ENCODE measurements at places on chromosomes 3 and 15.

DNA sequence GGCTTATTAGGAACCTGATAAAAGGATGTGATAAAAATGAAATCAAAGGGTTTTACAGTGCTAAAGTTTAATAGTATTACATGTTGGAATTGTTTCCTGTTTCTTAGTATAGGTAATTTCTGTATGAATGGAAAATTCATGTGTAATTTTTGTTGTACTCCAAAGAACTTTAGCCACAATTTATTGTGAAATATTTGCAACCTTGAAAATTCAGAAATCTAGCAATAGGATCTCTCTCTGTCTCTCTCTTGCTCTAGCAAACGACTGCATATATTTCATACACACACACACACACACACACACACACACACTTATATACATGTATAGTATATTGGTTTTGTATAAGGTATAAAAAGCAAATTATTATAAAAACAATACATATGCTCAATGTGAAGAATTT lies 59.6 kb downstream of the PIAS1 start:
- DNase-seq: no peak

- DNase-seq: no peak
Measured at GRCh38 chr3:36494461-36495109, 114.3 kb downstream of the STAC start.

DNA sequence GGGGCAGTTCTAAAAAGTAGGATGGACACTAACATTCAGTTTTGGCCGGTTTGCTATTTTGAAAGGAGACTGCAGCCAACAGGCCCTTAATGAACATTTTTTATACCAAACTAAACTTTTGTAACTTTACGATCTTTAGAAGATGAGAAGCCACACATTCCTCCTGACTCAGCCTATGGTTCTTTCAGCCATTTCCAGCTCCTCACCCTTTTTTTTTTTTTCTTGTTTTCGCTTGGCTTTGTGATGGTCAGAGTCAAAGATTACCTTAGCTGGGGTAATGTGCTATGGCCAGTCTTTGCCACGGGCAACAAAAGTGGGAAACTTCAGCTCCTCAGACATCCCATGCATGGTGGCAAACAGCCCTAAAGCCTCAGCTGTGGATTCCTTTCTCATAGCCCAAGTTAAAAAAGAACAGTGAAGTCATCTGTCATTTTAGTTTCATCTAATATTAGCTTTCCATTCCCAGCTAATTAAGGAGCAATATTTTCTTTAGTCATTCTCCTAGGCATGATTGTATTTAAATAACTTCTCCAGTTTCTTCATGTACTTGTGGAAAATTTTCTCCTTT lies 368.7 kb downstream of the MFSD1 start:
- no peak for DNase-seq

DNA sequence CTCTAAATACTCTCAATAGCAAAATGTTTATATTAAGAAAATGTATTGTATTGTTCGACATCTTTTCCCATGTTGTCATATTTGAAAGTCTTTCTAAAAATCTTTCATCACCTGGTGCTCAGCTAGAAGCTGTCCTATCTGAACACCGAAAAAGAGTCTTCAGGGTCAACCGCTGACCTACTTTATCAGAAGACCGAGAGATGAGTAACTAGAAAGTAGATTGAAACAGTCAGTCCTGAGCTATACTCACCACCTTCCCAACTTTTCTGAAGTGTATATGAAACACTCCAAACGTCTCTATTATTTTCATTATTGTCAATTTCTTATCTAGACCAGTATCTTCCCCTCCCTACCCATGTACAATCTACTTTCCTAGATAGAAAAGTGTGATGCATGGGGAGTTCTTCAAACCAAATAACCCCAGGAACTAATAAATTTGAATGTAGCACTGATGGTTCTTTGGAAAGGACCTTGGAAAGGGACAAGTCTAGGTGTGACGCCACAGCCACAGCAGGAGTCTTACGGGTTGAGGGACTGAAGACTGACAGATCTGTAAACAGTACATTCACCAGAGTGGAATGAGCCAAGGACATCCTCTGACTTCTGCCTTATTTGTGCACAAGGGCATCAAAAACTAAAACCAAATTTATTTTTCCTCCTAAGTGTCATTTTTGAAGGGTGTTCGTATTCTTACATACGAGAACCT lies 58.6 kb downstream of the TMOD3 start:
- no peak for DNase-seq

DNA sequence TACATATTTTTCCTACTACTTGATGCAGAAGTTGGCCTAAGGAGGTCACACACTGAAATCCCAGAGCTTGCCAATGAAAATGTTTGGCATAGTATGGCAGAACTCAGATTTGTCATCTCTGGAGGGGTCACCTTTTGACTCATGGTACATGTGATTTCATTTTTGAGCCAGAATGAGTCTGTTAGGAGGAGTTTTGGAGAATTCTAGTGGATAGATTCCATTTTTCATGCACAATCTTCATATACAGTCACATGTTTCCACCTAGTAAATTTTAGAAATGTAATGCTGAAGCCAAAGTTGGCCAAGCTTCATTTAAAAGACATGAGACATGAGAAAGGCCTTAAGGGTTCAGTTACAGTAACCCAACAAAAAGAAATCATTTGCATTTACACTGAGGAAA lies 97.8 kb upstream of the IGSF10 start:
- no peak for DNase-seq

DNA sequence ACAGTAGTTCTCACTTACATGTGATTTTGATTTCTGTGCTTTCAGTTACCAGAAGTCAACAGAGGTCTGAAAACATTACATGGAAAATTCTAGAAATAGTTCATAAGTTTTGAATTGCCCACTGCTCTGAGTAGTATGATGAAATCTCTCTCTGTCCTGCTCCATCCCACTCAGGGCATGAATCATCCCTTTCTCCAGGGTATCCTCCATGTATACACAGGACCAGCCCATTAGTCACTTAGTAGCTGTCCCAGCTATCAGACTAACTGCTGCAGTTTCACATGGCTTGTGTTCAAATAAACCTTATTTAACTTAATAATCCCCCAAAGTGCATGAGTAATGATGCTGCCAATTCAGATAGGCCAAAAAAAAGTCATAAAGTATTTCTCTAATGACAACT lies 38.6 kb downstream of the EPHA3 start:
- DNase-seq: no peak

DNA sequence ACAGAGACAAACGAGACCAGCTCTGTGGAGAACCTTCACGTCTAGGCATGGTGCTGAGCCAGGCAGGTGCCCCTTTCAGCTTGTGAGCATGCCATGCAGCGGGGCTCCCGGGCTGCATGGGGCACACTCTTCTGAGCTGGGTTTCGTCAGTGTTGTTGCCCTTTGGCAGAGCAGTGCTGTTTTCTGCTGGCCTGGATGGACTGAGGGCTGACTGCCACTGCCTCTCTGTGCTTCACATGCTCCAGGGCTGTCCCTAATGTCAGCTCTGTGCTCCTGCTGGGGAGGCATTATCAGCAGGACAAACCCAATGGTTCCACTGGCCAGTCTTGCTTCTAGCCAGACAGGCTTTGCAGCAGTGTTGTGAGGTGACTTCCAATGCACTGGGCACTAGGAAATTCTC lies 9.5 kb downstream of the GASK1A start:
- DNase-seq: no peak

- no peak for DNase-seq
Measured at GRCh38 chr3:191982481-191982880, 521.5 kb downstream of the PYDC2 start.

- DNase-seq: no peak
Measured at GRCh38 chr3:128073185-128073725, 21.0 kb downstream of the SEC61A1 start.

DNA sequence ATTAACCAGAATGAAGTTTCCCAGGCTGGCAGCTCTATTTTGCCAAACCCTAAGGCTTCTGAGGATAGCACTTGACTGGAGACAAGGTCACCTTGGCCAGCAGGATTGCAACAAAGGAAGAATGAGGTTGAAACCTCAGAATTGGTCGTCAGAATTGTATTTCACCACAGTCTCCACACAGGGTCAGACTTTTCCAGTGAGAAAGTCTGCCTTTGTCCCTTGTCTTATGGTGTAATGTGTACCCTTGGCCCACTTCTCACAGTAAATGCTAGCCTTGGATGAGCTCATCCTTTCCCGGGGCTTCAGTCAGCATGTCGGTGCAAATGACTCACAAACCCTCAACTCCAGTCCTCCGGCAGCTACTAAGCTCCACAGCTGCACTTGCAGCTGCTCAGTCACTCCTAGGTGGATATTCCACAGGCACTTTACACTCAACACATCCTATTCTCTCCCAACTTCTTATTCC lies 19.7 kb downstream of the SSR3 start:
- no peak for DNase-seq

DNA sequence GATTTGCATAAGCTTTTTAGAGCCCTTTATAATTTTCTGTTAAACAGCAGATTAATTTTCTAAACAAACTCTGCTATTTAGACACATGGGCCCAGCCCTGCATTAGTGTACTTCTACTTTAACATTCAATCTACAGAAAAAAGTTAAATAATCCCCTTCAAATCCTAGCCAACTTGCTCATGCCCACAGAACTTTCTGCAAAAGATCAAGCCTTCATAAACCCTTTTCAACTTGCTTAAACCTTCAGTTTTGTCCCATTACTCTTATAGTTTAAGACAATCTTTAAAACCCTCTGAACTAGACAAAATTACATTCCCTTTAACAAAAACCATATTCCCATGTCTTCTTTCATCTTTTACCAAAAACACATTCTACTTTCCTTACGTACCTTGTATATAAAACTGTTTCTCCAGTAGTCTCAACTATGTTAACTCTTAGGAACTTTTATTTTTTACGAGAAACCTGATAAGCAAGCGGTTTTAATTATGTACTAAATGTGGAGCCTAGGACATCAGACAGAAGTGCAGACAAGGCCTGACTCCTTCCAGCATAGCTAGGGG lies 25.2 kb upstream of the ADGRG7 start:
- no peak for DNase-seq

DNA sequence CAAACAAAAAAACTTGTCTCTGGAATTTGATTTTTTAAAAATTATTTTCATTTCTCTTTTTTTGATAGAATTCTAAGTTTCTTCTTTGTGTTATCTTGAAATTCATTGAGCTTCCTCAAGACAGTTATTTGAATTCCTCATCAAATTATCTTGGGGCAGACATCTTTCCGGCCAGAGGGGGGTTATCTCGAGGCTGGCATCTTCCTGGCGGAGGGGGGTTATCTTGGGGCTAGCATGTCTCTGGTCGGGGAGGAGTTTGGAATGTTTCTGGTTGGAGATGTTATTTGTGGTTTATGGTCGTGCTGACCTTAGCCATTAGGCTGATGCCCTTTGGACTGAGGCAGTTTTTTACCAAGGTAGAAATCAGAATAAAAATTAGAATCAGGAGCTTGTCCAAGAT lies 15.9 kb upstream of the TUBGCP5 start:
- DNase-seq: no peak

DNA sequence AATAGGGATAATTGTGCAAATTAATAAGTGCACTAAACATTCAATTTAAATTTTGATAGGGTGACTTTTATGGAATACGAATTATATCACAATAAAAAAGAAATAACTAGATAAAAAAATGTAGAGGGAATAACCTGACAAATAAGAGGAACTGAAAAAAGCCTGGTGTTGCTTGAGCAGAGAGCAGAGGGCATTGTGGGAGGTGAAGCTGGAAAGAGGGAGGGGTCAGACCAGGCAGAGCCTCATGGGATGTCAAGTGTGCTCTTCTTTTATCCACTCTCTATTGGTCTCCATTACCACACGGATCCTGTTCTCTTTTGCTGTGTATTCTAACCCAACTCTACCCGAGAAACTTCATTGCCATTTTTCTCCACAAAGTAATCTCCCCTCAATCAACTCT lies 264.0 kb upstream of the CRBN start:
- DNase-seq: no peak

DNA sequence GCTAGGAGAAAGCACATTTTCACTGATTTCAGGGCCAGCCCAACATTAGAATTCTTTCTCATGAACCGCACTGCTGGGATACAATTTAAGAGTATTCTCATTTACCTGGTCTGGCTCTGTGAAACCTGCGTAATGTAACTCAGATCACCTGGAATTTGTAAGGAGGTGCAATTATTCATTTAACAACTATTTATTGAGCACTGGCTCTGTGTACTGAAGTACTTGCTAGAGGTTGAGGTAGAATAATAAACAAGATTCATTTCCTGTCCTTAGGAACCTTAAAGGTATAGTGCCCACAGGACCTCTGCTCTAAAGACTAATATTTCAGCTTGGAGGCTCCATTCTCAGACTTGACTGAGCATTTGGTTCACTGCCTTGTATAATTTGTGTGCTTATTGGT lies 242.2 kb upstream of the ZPLD1 start:
- DNase-seq: peak; percentile 47

- DNase-seq: no peak
Measured at GRCh38 chr3:150933473-150933995, 28.3 kb upstream of the MINDY4B start.

DNA sequence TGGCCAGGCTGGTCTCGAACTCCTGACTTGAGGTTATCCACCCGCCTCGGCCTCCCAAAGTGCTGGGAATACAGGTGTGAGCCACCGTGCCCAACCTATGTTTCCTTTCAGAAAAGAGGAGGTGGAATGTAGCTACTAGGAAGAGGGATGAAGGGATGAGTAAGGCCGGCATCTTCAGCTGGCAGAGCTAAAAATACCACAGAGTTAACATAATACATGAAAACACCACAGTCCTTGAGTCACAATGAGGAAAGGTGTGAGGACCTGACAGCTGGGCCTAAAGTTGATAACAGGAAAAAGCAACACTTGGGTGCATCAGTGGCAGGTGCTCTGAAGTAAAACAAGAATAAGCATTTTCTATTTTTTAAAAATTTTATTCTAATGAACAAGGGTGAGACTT lies 392.2 kb downstream of the DIPK2A start:
- no peak for DNase-seq

DNA sequence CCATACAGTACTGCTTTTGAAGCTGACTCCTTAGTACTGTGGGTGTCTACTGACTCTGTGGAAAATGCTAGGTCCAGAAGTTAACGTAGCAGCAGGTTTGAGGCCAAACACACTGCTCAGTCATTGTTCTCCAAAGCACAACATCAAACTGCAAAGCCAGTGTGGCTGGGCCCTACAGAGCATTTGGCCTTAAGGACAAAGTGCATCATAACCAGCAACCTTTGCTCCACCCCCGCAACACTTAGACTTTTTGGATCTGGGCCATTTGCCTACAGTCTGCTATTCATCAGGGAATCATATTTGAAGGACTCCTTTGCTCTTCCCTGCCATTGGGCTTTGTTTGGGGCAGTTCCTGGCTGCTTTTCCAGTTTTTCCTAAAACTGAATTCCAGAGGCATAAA lies 43.1 kb upstream of the ARL6 start:
- DNase-seq: no peak

DNA sequence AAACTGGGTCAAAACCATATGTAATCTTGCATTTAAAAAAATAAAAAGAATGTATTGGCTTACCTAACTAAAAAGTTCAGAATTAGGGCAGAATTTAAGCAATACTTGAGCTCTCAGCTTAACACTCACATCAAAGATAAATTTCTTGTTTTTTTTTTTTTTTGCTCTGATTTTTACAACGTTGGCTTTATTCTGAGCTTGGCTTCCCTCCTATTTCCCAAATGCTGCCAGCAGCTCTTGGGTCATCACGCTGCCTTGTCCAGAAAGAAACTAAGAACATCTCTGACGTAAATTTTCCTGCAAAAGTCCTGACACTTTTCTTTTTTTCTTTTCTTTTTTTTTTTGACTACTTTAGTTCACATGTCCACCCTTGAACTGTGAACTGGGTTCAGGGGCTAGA lies 150.6 kb upstream of the TGFBR2 start:
- DNase-seq: no peak

GRCh38 chr3:142148044-142148791 lies 1.1 kb downstream of the TFDP2 start:
- no peak for DNase-seq
